ENCODE measurements at places on chromosomes 2 and 18.

GRCh38 chr2:55252832-55253231, 16.2 kb downstream of the MTIF2 start:
- no peak for DNase-seq

GRCh38 chr18:34911081-34911480, 130.1 kb upstream of the MAPRE2 start:
- DNase-seq = no peak

- DNase-seq = no peak
These were observed at the start of gene GCKR for GRCh38 chr2:27496357-27497287. GCKR (plus strand) TSS chr2:27496839; CDS start chr2:27496905, 66 bp downstream.

- no peak for DNase-seq
These were observed 27.2 kb downstream of the TANC1 start for GRCh38 chr2:158995677-158996049.

DNA sequence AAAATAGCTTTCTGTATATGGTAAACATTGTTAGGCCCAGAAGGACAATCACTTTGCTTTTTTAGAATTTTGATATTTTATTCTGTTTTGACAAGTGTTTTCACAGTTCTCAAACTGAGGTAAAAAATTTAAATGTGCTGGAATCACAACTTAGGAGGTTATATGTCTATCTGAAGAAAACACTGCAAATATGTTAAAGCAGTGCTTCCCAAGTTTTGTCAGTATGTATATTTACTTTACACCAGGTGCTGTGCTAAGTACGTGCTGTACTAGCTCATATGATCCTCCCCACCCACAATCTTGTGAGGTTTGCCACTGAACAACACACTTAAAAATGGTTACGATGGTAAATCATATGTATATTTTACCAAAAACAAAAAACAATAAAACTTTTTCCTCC, 124.2 kb downstream of the CABYR start:
- DNase-seq = no peak

DNA sequence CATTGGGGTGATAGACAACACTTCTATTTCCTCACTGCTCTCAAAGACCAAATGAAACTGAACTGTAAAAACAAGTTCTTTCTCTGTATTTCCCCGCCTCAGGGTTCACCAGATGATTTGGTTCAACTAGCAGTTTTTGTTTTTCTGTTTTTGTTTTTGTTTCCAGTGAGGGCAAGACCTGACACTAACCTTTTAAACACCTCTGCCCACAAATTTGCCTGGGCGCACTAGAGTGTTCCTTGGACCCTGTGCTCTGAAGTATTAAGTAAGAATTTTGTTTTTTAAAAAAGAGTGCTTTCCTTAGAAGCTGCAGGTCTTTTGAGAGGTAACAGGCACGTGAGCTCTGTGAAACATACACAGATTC, 92.9 kb downstream of the DYSF start:
- no peak for DNase-seq

- no peak for DNase-seq
These were observed 258.5 kb downstream of the TWIST2 start for GRCh38 chr2:239106314-239106908.

- DNase-seq = no peak
These were observed 315.5 kb downstream of the RPRM start for GRCh38 chr2:153163055-153163454.

DNA sequence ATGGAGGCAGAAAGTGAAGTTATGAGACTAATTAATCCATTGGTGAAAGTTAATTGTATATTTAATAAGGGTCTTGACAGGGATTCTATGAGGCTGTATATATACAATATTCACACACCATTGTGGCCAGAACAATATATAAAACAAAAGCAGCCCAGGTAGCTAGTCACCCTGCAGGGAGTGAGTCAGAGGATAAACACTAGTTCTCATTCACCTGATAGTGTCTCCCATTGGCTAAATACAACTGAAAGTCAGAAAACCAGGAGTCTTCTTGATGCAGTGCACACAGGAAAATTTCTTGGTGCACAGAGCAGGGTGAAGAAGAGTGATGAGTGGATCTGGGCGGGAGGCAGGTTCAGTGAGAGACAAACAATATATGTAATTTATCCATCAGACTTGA, 465.2 kb downstream of the ERBB4 start:
- DNase-seq = no peak

DNA sequence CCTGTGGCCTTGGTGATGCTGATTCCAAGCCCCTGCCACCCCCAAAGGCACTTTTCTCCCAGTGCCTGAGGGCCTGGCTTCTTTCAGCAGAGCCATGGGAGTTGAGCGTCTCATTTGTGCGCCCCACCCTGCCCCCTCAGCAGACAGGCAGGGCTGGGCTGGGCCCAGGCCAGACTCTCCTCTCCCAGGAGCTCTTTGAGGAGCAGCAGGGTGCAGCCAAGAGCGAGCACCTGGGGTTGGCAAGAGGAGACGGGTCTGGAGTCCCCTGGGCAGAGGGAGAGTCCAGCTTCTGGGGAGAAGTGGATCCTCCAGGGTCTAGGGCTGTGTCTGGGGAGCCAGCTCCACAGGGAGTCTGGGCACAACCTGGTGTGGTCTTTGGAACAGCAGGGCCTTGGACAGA, 21.2 kb downstream of the NPPC start:
- no peak for DNase-seq

- DNase-seq = no peak
These were observed 392.8 kb downstream of the TSN start for GRCh38 chr2:122148128-122148767.

- DNase-seq = no peak
These were observed 206.0 kb upstream of the PARD3B start for GRCh38 chr2:204339212-204339715.
